ENCODE measurements at places on chromosomes 11 and 22. TPM values are rescaled to one million over a fixed set of nuclear protein-coding genes. Genes with fewer than 3 reads are reported as not detected.

Gene PGR
- total RNA-seq = not detected

Gene SLC22A9
- total RNA-seq = not detected

DNA sequence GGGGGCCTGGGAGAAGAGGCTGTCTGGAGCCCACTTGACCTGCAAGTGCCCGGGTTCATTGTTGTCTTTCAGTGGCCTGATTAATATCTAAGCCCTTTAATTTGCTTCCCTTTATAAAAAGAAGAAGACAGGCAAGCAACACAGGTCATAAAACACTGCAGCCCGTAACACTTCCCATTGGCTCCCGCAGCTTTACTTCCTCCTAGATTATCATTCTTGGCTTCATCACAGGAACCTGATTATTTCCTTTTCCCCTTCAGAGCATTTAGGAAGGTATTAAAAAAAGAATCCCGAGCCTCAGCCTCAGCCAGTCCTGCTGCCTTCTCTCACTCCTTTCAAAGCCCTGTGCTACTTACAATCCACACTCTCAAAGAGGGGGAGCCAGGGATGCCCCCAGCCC is 183.2 kb downstream of the GRIK4 start:
- DNase-seq = no peak

DNA sequence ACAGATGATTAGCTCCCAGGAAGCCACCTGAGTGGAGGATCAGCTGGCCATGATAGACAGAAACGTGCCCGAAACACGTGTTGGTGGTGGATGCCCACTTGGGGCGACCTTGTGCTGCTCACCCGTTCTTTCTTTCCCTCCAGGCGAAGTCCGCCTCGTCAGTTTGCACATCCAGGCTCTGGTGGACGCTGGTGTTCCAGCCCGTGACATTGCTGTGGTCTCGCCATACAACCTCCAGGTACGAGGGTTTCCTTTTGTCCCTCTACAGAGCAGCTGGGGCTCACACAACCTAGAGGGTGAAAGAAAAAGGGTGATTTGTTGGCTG is 30.6 kb downstream of the IGHMBP2 start:
- DNase-seq = no peak

GRCh38 chr11:16097543-16097942 is 258.8 kb downstream of the SOX6 start:
- no peak for DNase-seq

DNA sequence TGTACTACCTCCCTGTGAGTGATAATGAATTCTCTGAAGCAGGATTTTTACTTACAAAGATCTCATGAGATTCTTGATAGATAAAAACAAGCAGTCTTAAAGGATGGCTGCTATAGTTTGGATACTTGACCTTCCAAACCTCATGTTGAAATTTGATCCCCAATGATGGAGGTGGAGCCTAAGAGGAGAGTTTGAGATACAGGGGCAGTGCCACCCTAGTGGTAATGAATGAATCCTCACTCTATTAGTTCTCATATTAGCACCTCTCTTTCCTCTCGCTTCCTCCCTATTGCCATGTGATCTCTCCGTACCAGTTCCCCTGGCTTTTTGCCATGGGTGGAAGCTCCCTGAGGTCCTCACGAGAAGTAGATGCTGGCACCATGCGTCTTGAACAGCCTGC is 37.9 kb upstream of the OR8B8 start:
- no peak for DNase-seq

DNA sequence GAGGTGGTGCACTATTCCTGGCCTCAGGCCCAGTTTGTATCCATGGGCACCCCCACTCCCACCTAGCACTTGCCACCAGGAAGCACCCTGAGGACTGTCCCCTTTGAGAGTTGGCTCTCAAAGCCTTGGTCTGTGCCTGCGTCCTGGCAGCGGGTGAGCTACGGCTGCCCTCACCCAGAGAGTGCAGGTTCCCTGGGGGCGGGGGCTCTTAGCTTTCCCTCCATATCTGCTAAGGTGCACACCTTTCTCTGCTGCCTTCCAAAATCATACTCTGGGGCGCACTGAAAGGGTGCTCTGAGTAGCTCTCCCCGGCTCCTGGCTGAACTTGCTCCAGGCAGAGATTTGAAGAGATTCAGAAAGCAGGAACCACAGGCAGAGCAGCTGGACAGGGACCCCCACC is 7.1 kb downstream of the KCNQ1 start:
- no peak for DNase-seq

GRCh38 chr11:86490582-86490981 is 115.9 kb downstream of the CCDC81 start:
- DNase-seq = no peak
